ENCODE measurements at places on chromosomes 3 and 15.
A peak's percentile ranks its signal among the peaks of the same experiment; 100 is the strongest.

DNA sequence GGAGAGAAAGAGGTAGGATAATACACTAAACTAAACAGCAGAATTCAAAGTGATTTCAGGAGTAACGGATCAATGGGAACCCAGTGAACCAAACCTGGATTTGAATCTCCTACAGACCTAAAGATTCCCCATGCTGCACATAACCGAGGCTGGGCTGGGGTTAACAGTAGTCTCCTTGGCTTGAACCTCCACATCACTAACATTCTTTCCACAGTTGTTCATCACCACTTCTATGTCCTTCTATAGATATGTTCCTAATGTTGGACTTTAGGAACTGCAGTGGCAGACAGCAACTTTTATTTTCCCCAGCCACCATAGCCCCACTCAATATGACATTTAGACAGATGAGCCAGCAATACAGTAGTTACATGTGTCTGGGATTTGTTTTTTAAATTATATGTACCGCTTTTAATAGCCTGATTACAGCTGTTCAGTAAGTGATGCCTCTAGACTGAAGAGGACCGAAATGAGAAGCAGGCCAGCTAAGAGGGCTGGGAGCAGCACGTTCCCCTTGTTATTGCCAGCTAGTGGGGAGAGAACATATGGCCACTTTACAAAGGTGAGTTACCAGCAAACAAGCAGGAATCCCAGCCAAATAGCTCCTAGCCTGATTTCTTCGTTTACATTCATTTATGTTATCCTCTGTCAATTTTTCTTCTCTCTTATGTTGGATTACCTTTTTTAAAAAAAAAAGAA, 472.6 kb upstream of the CDIN1 start:
- DNase-seq = no peak

- DNase-seq = no peak
Measured at GRCh38 chr3:16480861-16481545, 32.5 kb downstream of the RFTN1 start.

DNA sequence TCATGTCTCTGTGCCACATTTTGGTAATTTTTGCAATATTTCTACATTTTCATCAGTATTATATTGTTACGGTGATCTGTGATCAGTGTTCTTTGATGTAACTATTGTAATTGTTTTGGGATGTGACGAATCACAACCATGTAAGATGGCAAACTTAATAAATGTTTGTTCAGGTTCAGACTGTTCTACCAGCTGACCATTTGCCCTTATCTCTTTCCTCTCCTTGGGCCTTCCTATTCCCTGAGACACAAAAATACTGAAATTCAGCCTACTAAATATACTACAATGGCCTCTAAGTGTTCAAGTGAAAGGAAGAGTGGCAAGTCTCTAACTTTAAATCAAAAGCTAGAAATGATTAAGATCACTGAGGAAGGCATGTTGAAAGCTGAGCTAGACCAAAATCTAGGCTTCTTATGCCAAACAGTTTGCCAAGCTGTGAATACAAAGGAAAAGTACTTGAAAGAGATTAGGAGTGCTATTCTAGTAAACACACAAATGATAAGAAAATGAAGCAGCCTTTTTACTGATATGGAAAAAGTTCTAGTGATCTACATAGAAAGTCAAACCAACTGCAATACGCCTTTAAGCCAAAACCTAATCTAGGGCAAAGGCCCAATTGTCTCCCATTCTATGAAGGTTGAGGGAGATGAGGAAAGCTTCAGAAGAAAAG, 952.8 kb downstream of the ROBO1 start:
- DNase-seq = no peak

DNA sequence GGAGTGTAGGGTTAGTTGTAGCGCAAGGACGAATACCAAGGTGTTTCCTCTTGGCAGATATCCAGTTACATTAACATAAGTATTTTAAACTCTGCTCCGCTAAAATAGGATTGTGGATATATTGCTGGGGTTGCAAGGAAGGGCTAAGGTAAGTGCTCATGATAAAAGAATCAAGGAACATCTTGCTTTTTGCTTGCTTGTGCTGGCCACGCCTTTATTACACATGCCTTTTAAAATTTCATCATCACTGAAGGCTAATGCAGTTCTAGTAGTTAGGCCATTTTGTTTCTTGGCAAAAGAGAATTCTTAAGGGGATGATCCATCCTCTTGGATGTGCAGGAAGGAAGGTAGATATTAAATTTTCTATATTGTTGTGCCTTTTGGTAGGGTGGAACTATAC, 415.6 kb upstream of the TPM1 start:
- DNase-seq = no peak

DNA sequence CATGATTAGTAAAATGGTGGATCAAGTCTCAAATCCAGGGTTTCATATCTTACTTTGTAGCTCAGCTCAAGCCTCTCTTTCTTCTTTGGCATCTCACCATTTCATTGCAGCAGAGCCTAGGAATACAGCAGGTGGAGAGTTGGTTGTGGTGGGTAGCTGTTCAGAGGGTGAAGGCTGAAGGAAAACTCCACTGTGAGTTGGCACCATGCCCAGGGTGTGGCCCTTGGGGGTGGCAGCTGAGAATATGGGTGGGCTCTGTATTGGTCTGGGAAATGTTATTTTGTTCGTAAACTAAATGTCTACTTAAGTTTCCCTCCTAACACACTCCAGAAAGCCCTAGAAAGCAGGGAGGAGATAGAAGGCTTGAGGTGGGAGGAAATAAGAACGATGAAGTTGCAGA, 1.7 kb upstream of the MAP1A start:
- DNase-seq = no peak

GRCh38 chr3:70849911-70850699, 537.7 kb upstream of the MDFIC2 start:
- no peak for DNase-seq

DNA sequence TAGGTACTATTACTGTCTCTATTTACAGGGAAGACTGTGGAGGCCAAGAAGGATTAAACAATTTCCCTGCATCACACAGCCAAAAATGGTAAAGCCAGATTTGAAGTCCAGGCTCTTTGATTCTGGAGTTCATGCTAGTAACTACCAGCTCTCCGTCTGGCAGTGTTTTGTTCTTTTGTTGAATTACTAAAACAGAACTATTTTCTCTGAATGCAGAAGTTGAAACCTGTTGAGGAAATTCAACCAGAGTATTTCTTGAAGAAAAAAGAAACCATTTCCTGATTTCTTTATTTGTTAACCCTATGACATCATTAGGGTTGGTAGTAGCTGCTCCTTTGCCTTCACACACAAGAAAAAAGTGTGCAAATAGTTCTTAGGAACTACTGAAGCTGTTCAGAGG, 34.3 kb downstream of the CRTC3 start:
- DNase-seq = no peak

DNA sequence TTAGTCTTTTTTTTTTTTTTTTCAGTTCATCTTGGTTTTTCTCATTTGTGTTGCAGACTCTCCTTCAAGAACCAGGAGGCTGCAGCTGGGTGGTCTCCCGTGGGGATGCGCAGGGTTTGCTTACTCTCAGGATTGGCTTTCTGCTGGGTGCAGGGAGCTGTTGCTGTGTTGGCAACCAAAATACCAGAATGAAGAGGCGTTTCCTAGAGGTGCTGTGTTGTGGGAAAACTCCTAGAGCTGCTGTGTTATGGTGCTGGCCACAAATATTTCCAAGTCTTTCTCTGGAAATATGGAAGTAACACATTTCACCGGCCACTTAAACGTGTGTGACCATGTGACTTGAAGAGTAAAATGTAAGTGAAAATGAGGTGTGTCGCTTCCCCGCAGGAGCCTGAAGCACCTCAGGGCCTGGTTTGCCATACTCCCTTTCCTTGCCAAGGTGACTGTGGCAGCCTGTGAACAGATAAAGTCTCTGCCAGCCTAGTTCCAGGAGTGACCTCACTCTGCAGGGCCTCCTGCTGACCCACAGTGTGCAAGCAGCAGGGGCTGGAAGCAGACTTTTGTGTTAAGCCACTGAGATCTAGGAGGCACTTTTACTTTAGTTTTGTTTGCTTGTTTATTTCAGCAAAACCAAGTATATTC, 258.9 kb downstream of the ADAMTS17 start:
- peak; percentile 18 for DNase-seq

Measured in activated CD8-positive, alpha-beta memory T cell treated with anti-CD3 and anti-CD28 coated beads, Interleukin-2, amount 50 U/mL, for 48 hours (primary cell).